ENCODE measurements at places on chromosomes 13 and 19.

DNA sequence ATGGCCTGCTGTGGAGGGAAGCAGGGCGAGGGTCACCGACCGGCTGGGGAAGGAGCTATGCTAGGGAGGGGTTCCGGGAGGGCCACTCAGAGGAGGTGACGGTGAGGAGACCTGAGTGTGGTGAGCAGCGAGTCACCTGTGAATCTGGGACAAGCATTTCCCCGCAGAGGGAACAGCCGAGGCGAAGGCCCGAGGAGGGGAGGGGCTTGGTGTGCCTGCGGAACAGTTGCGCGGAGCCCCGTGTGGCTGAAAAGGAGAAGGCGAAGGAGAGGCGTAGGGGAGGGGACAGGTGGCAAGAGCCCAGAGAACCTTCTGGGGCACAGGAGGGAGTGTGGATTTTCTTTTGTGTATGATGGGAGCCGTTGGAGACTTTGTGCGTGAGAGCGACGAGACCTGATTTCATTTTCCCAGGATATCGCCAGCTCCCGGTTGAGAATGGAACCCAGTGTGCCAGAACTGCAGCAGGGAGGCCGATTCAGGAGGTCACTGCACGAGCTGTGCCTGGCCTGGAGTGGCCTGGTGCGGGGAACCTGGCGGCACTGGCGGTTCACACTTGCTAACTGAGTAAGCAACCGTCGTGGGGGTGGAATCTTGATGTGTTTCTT, 117.7 kb upstream of the ZNF507 start:
- DNase-seq: no peak

DNA sequence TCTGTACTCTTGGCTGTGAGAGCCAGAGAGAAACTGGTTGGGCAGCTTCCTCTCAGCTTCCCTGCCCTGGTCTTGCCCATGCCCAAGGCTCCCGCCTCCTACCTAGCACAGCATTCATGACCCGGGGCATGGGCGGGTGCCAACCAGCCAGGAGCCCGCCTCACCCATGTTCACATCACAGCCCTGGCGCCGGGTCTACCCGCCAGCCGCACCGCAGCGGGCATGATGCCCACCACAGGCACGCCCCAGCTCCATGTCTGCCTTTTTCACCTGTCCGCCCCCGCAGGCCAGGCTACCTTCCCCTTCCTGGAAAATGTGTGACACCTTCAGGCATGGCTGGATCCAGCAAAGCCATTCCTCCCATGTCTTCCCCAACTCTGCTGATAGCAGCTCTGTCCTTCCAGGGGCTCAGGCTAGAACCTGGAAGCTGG, 42.1 kb downstream of the PTPRS start:
- DNase-seq: no peak

DNA sequence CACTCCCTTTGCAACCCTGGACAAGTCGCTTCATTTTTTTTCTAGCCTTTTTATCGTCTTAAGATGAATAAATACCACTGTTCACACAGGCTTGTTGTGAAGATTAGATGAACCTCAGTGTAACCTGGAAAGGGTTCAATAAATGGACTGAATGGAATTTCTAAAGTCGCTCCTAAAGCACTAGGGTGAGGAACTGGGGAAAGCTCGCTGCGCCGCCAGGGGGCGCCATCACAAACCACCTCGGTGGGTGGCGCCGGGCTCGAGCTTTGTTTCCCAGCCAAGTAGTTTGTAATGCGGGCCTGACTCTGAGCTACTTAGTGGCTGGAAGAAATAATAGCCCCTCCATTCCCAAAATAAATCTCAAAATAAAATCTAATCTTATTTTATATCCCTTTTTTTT, 2.2 kb upstream of the CEACAM6 start:
- DNase-seq: no peak

DNA sequence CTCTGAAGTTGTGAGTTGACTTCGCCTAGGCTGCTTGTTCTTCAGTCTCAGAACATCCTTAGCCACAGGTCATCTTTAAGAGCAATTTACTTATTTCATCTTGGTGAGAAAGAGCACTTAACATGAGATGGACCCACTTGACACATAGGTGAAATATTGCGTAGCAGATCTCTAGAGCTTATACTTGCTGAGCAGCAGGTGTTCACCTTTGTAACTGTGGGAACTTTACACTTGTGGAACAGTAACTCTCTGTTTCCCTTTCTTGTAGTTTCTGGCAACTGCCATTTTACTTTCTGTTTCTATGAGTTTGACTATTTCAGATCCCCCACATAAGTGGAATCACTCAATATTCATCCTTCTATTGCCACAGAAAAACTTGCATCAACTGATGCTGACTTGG, 95.7 kb downstream of the SLC10A2 start:
- DNase-seq: no peak

DNA sequence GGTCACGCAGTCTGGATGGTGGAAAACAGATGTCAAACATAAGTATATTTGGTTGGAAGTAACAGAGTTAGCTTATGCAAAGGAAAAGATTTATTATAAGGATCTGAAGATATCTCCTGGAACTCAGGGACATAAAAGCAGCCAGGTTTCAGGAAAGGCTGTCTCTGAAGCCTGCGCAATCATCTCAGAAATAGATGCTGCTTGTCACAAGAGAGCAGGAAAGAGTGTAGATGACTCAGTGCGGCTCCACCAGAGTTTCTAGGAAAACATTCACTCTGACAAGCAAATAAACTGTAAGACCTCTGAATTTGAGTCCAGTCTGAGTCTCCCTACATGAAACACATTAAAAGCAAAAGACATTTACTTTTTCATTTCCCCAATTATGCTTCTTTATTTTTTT, 220.4 kb upstream of the HTR2A start:
- DNase-seq: no peak

GRCh38 chr13:71998223-71998622, 131.2 kb upstream of the DACH1 start:
- DNase-seq: no peak

DNA sequence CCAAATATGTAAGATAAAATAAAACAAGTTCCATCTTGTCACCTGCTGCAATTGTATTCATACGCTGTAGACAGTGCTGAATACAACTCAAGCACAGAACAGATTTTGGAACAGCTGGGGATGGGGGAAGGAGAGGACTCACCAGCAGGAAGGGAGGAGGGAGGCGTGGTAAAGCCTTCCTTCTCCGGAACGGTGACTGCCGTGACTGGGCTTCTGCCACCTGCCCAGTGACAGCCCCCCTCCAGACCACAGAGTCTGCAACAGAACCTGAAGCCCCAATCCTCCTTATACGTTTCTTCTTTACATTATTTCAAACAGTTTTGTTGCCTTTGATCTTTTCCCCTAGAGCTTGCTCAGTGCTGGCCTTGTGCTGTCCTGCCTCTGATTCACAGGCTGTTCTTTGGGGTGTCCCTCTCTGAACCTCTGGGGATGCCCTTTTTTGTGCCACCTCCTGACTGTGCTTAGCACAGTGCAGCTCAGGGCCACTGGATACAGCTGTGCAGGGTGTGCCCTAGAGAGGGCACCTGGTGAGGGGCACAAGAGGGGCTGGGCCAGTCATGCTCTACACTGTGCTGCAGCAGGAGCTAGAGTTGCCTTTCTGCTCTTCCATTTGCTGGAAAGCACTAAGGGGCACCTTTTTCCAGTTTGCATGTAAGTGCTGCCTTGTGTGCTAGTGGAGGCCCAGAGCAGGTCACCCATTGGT, 213.0 kb downstream of the ZIC5 start:
- no peak for DNase-seq

GRCh38 chr13:99540530-99540929, 39.3 kb downstream of the TM9SF2 start:
- DNase-seq: no peak

DNA sequence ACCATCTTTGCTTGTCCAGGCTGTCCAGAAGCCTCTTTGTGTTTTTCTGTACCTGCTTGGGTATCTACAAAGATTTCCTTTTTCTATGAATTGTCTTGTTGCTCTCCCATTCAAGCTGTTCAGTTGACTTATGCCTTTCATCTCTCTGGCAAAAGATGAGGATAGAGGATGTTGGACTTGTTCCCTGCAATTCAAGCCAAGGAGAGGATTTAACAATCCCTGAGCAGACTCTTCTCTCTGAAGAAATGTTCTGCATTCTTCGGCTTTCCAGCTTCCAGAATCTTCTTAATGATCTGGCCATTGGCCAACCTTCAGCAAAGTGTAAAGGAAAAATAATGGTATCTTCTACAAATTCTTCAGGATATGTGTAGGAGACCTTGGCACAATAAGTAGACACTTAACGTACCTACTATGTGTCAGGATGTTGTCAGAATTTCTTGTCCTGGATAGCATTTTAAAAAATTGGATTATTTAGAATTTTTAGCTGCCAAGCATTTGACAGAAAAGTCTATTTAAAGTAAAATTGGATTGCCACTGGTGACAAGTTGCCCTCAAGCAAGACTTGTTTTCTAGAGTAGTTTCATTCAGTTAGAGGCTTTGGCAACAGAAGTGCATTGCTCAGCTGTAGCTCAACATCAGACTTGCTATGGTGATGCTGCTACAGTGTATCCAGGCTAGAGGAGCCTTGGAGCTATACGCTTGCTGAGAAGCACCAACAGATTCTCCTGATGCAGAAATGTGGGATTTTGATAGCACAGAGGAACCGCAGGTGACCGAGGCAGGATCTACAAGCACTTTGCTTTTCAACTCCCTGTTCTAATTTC, 455.7 kb downstream of the SUCLA2 start:
- DNase-seq: no peak
